ENCODE measurements at places on chromosomes 7 and 10.

- no peak for DNase-seq
Observed at GRCh38 chr7:82154728-82155127, 288.8 kb downstream of the CACNA2D1 start.

DNA sequence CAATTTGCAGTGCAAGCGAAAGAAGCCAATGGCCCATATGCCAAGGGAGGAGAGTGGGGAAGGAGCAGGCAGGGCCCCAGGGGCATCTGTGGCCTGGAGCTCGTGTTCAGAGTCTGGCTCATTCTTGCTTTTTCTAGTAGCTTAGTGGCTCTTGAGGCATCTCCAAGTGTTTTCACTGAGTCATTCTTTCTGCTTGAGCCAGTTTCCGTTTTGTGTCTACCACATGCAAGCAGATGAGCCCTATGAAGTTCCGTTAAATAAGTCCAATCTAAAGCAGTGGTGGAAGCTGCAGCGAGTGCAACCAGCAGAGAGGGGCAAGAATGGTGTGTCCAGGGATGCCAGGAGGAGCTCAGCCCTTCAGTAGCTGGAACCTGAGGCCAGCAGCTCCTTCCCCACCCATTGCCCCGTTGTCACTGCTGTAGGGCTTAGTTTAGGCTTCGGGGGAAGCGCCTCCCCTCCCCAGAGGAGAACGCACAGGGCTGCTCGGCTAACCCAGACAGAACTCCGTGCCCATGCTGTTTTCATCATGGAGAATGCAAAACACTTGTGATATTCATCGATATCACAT lies 57.4 kb upstream of the EBF3 start:
- peak; percentile 96 for DNase-seq

- DNase-seq: no peak
Observed at GRCh38 chr10:58704226-58704625, 191.6 kb downstream of the BICC1 start.

- no peak for DNase-seq
Observed at GRCh38 chr10:98577578-98577977, 130.8 kb upstream of the HPS1 start.

DNA sequence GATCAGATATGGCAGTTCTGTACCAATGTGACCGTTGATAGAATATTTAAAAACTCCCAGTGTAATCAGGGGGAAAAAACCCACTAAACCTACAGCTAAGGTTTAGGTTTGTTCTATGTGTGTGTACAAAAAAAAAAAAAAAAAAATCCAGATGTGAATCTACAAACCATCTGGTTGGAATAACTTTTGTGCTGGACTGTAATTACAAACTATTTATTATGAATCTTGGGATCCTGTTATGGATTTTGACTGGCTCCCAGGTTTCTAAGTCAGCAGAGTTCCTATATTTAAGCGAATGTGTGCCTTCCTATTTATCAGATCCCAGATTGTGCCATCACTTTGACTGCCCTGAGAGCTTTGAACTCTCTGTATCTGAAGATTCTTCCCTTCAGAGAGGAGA lies 29.1 kb downstream of the BMPER start:
- DNase-seq: peak; percentile 18

Measured in AG10803 (cell line).